ENCODE measurements at places on chromosomes 3 and 15.

GRCh38 chr3:157125101-157125500, 34.8 kb downstream of the CCNL1 start:
- no peak for DNase-seq

- DNase-seq: peak; percentile 56
Measured at GRCh38 chr15:69320977-69321554, 22.4 kb downstream of the PAQR5 start.

DNA sequence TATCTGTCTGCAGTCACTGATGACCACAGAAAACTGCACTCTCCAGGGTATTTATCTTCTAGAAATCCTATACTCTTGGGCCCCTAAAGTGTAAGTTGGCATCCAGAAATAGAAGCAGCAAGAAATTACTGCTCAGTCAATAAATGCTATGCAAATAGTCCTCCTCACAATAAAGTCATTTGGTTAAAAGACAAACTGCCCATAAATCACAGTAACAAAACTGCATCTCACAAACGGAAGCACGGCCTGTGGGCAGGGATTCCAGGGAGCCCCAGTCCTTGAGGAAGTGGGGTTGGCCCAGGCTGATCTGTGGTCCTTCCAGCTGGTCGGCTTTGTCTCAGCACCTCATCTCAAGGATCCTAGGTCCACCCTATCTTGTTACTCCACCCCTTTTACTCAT, 29.7 kb upstream of the SPATA12 start:
- DNase-seq: peak; percentile 48

- peak; percentile 77 for DNase-seq
Measured at GRCh38 chr15:83053151-83053550, 13.9 kb downstream of the BTBD1 start.

DNA sequence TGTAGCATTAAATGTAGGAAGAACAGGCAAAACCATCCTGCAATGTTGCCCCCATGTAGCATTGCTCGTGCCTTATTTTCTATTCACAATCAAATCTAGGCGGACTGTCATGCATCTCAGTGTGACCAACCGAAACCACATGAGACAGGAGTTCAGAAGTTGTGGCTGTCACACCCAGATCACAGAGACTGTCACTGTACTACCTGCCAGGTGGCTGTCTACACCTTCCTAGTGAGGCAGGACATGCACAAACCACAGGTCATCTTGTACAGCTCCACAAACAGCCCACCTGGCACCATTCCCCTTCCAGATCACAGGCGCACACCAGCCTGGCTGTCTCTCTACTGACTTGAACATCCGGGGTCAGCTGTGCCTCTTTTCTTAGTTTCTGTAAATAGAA, 392.8 kb downstream of the OCA2 start:
- no peak for DNase-seq

DNA sequence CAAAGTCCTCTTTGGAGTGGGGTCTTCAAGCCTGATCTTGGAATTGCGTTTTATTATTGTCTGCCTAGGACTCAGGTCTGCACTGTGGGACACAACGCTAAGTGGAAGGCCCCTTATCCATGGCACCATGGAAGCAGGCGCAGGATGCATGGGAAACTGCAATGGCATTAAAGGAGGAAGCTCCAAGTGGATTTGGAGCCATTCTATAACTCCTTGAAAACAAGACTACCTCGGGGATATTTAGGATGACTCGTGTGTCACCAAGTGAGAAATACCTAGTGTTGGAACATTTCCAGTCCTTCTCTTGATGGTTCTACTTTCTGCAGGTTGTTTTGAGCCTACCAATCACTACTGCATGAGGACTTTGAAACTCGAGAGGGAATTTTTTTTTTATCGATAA, 126.6 kb upstream of the ZBED2 start:
- DNase-seq: no peak

GRCh38 chr3:151901644-151902285, 28.3 kb downstream of the SUCNR1 start:
- no peak for DNase-seq

DNA sequence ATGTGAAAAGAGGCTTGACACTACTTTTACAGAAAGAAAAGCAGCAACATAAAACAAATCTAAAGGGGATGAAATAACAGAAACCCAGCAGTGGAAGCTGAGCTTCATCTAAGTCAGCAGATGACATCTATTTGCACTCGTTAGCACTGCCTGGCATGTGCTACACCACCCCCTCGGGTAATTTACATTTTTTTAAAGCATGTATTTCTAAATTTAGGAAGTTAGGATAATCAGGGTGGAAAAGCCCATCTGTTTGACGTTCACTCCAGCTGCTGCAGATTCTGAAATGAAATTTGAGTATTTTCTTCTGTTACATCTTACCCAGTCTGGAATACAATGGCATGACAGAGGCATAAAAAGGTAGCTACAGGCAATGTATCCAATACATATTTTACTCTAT, 20.7 kb downstream of the IGSF11 start:
- no peak for DNase-seq

DNA sequence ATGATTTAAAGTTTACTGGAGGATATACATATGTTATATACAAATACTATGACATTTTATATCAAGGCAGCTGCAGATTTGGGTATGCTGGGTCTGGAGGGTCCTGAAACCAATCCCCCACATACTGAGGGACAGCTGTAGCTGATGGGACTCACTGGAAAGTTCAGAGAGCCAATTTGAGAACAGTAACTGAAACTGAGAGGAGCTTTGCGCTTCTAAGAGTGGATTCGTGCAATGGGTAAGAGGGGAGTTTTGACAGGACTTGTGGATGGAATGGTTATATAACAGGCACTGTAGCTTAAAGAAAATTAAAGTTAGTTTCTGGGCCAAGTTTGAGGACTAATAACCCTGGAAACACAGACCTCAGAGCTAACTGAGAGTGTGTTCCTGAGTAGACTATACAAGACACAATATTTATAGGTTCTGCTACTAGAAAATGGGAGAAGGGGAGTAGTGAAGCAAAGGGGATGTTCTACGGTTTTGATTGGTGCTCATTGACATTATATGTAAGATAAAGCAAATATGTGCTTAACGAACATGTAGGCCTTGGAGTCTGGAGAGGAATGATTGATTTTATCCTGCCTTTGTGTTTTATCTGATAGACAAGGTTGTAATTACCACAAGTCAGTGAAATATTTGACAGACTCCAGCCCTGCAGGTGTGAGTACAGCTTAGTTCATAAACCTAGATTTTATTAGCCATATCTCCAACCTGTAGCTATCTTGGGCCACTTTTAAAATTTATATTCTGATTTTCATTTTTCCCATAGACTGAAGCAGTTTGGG, 4.8 kb upstream of the ZMAT3 start:
- DNase-seq: no peak

DNA sequence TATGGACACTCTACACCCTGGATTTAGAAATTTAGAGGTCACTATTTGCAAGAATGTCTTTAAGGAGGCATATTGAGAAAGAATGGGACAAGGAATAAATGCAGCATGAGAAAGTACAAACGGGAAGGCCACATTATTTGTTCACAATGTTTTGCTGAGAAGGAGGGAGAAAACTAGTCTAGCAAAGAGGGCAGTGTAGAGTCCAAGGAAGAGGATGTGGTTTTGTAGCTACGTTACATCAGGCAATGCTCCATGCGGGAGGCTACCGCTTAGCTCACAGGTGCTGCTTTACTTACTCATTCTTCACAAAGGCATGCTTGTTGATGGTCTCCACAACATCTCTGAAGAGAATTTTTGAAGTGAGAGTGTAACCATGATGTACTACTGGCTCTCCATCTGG, 191.1 kb downstream of the PLCH1 start:
- DNase-seq: no peak

GRCh38 chr15:47724346-47724745, 7.0 kb downstream of the SEMA6D start:
- DNase-seq: no peak

DNA sequence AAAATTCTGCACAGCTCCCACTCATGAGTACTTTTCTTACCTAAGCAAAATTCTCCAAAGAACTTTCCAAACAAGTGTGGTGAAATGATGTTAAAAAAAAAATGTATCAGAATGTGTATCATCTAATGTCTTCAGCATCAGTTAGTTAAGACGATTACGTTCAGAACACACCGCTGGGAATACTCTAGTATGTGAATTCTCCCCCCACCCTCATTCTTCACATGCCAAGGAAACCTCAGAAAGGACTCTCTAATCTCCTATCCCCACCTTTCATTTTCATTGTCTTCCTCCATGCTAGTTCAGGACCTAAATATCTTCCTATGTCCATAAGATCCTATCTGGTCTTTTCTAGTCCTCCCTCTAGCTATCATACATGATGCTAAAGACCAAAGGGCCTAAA, 457.4 kb downstream of the SHQ1 start:
- DNase-seq: no peak

GRCh38 chr15:51724199-51724598, 13.3 kb downstream of the LYSMD2 start:
- no peak for DNase-seq

GRCh38 chr3:25723802-25724201, 59.1 kb upstream of the TOP2B start:
- DNase-seq: no peak

DNA sequence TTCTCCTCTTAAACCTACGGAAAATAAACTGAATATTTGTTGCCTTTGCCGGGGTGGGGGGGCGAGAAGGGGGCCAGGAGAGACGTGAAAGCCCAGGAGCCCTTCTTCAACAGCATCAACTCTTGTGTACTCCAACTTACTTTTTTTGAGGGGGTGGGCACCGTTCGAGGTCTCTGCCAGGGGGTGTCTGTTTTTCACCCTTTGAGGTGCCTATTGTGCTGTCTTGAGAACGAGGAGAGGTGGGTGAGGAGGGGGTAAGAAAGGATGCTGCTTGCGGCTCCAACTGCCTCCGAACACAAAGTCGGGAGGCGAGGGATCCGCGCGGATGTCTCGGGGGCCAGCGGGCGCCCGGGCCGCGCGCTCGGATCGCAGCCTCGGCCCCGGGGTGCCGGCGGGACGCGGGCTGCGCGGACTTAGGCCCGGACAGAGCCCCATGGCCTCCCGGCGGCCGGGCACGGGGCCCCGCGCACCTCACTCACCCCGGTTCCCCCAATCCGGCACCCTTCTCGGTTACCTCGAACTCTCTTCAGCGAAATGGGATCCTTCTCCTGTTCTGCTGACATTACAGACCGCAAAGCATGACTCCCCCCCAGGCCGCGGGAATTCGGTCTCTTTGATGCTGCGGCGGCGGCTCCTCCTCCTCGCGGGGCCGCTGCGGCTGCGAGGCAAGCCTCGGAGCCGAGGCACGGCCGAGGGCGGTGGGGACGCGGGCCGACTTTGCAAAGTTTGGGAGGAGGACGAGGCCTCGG, 650 bp downstream of the PYGO1 start:
- no peak for DNase-seq

- DNase-seq: no peak
Measured at GRCh38 chr15:84722628-84723027, 6.7 kb upstream of the SEC11A start.

GRCh38 chr3:182165234-182165633, 453.5 kb downstream of the SOX2 start:
- no peak for DNase-seq

DNA sequence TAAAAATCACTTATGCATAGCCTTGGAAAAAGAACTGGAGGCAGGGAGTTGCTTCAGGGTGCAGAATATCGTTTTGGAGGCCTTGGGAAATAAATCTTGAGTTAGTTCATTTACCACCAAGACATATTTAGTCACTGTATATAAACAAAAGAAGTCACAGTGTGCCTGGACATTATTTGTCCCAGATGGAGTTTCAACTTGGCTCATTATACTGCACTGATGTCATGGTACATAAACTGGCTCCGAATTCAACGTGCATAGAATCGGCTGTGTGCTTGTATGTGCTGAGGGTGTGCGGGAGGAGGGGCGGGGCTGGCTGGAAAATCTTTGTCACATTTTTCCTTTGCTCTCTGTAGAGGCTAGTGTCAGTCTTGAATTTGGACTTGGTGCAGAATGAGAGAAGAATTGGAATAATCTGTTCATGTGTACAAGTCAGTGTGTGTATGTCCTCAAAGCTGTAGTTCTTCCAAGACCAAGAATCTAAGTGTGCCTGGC, 86.6 kb downstream of the FNDC3B start:
- no peak for DNase-seq

DNA sequence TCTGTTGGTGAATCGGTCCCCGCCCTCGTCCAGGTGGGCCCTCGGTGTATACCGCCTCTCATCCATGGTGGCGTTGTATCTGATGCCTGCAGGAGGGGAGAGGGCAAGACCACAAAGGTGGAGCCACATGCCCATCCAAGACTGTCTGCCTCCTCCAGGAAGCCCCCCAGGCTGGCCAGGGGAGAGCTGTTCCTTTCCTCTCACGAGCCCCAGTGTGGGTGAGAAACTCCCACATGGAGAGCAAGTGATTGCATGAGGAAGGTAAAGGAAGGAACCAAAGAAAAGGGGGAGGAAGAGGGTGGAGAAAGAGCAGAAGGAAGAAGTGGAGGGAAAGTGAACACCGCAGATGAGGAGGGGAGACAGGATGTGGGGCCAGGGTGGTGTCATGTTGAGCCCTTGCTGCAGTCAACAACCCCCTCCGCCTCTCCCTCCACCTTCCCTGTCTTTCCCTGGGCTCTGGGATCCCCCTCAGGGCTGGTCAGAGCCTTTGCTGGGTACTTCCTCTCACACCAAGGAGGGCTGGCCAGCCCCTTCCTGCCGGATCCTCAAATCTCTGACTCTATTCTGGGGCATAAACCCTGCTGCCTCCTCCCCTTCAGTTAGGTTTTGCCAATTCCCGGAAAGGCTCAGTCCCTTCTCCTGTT, 49.3 kb downstream of the FEM1B start:
- DNase-seq: peak; percentile 59

DNA sequence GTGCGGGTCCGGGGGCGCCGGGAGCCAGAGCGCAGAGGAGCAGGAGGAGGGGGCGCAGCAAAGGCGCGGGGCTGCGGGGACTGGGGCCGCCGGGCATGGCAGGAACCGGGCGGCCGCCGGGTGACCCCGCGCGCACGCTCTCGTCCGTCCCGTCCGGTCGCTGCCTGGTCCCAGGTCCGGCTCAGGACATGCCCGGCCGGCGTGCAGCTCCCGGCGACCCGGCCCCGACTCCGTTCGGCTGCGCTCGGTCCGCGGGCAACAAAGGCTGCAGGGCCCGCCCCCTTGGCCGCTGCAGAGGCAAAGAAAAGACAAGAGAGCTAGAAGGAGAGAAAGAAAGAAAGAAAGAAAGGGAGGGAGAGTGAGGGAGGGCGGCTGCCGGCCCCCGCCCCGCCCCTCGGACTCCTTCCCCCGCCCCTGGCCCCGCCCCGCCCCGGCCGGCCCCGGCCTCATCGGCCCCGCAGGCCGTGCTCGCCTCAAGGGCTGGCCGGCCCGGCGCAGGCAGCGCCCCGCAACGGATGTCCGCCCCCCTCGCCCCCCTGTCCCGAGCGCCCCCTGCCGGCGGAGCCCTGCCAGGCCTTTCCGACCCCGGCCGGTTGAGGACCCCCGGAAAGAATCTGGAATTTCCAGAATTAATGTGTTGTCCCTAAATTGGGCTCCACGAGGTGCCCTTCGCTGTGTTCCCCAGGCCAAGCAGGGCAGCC, at the start of gene ADAMTS7:
ADAMTS7 (minus strand) TSS at position 341 of the 701 bp plus-strand sequence; CDS start at position 97, 244 bp downstream.
- DNase-seq: peak; percentile 9
